ENCODE measurements at places on chromosomes 1 and 21. TPM values are rescaled to one million over a fixed set of nuclear protein-coding genes. Genes with fewer than 3 reads are reported as not detected.
A peak's percentile ranks its signal among the peaks of the same experiment; 100 is the strongest.

DNA sequence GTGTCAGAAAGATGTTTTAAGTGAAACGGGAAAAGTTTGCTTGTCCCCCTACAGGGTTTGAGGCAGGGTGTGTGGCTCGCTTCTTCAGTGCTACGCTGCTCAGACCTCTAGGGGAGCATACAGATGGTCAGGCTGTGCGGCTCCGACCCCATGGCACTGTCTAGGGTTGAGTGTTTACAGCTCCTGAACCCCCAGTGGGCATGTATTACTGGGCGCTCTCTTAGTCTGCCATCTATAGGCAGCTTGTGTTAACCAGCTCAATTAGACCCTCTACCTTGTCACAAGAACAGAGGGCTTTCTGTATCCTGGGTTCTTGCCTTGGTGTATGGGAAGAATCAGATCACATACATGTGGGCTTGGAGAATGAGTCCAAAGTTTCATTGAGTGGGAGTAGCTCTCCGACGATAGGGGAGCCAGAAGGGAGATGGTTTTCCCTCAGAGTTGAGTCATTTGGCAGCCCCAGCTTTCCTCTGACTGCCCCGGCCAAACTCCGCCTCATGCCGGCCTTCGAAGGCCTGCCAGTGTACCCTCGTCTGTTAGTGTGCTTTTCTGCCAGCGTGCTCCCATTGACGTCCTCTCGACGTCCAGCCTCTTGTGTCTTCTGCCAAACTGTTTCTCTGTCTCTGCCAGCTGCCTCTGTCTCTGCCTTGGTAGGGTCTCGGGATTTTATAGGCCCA lies 38.6 kb upstream of the ADGRL4 start:
- H3K36me3 ChIP-seq = no peaks in the 10 kb centered on the region
- H3K4me1 ChIP-seq = peaks cover 3% of the 10 kb centered on the region
- no peaks in the 10 kb centered on the region for H3K27me3 ChIP-seq
- no peak overlapping the region for H3K4me3 ChIP-seq
- DNase-seq = no peak

- no peaks in the 10 kb centered on the region for H3K4me1 ChIP-seq
- no peaks in the 10 kb centered on the region for H3K36me3 ChIP-seq
- DNase-seq = no peak
- H3K27me3 ChIP-seq = no peaks in the 10 kb centered on the region
- H3K27ac ChIP-seq = no peak overlapping the region
- H3K4me3 ChIP-seq = no peak overlapping the region
These were observed 47.2 kb downstream of the HSD3B1 start for GRCh38 chr1:119554183-119554582.

- H3K27me3 ChIP-seq = no peaks in the 10 kb centered on the region
- peak overlapping the region; percentile 1 for H3K4me3 ChIP-seq
- H3K36me3 ChIP-seq = peaks cover 69% of the 10 kb centered on the region
- H3K27ac ChIP-seq = peak overlapping the region; percentile 56
These were observed 3.4 kb downstream of the MRPL20 start for GRCh38 chr1:1403653-1404052.

- H3K4me3 ChIP-seq = no peak overlapping the region
- H3K36me3 ChIP-seq = no peaks in the 10 kb centered on the region
- no peak for DNase-seq
These were observed 269.3 kb downstream of the RPS6KC1 start for GRCh38 chr1:213320191-213320870.

GRCh38 chr1:115837341-115837739 lies 3.6 kb downstream of the NHLH2 start:
- no peak overlapping the region for H3K4me3 ChIP-seq
- no peak overlapping the region for H3K27ac ChIP-seq
- H3K36me3 ChIP-seq = no peaks in the 10 kb centered on the region
- no peak for DNase-seq

- no peak overlapping the region for H3K4me3 ChIP-seq
- no peak overlapping the region for H3K27ac ChIP-seq
- no peaks in the 10 kb centered on the region for H3K27me3 ChIP-seq
- DNase-seq = no peak
- H3K4me1 ChIP-seq = no peaks in the 10 kb centered on the region
These were observed 131.6 kb downstream of the LHX8 start for GRCh38 chr1:75265792-75266191.

DNA sequence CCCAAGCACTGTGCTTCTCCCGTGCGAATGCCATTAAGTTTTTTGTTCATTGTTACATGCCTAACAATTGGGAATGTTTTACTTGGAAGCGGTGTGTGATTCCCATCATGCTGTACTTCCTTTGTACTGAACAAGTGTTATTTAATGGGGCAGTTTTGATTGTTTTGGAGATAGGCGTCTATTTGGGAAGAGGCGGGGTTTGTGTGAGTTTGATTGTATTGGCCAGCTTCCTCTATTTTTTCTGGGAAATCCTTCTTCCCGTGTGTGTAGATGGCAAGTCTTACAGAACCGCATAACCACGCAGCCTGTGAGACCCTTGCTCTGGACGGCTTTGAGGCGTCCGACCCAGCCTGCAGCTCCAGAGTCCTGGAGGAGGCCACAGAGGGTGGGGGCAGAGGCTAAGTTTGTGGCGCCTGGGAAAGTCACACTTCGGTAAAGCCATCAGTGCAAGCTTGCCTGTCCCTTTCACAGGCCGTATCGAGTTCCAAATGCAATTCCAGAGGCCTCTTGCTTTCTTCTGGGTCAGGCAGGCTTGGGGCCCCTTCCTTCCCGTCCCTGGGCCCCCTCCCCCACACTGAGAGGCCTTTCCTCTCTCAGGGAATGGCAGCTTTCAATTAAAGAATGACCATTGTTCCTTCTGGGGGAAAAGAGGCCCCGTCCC lies 210.3 kb downstream of the TOMM20 start:
- no peaks in the 10 kb centered on the region for H3K27me3 ChIP-seq
- H3K4me1 ChIP-seq = peaks cover 4% of the 10 kb centered on the region
- DNase-seq = no peak
- H3K27ac ChIP-seq = no peak overlapping the region

GRCh38 chr1:225908773-225909172 lies 15.3 kb downstream of the PYCR2 start:
- H3K27me3 ChIP-seq = no peaks in the 10 kb centered on the region
- peaks cover 22% of the 10 kb centered on the region for H3K4me1 ChIP-seq
- no peak overlapping the region for H3K27ac ChIP-seq

DNA sequence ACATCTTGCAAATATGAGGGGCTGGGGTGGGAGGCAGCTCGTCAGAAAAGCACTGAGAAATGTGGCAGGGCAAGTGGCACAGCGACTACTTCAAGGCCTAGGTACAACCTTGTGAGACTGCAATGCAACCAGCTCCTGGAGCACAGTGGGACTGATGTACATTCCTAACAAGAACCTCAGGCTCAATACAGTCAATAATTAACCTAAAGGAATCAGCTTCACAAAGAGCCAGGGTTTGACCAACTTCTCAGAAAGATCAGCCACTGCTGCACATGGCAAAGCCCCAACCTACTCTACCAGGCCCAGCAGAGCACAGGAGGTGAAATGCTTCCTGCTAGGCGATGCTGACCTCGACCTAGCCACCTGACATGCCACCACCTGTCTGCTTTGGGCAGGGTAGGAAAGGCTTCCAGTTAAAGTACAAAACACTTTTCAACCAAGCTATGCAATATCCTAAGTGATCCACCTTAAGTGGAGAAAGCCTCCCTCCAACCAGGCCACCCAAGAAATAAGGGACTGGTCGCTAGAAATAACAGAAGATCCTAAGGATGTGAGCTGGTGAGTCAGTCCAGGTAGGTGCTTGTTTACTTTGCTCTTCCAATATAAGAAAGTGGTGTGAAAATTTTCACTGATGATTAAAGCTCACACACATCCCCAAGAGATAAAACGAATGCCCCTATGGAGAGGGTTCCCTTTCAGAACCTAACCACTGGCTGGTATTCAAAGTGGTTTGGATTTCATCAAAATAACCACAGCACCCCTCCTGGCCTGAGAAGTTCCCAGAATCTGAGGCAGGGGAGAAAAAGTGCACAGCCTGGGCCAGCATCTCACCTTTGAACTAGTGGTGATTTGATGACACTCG lies 2.1 kb downstream of the RIPK4 start:
- H3K4me1 ChIP-seq = peaks cover 28% of the 10 kb centered on the region
- H3K4me3 ChIP-seq = no peak overlapping the region
- no peaks in the 10 kb centered on the region for H3K36me3 ChIP-seq
- H3K27me3 ChIP-seq = peaks cover 71% of the 10 kb centered on the region
- DNase-seq = no peak

DNA sequence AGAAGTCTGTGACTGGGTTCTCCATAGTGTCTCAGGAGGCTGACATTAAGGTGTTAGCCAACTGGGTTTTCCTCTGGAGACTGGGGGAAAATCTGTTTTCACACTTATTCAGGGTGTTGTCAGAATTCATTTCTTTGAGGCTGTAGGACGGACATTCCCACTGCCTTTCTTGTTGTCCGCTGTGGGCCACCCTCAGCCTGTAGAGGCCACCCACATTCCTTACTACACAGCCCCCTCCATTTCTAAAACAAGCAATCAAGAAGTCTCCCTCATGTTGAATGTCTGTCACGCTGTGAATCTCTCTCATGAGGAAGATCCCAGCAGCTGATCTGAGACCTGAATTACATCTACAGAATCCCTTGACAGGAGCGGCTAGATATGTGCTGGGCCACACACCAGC lies 295.5 kb upstream of the RUNX1 start:
- DNase-seq = no peak
- H3K27me3 ChIP-seq = peaks cover 4% of the 10 kb centered on the region
- H3K36me3 ChIP-seq = no peaks in the 10 kb centered on the region

GRCh38 chr1:53390261-53390660 lies 62.4 kb upstream of the LRP8 start:
- no peaks in the 10 kb centered on the region for H3K27me3 ChIP-seq
- H3K36me3 ChIP-seq = no peaks in the 10 kb centered on the region
- H3K4me1 ChIP-seq = no peaks in the 10 kb centered on the region
- DNase-seq = no peak

- DNase-seq = no peak
- H3K27ac ChIP-seq = peak overlapping the region; percentile 65
- no peaks in the 10 kb centered on the region for H3K27me3 ChIP-seq
- peaks cover 74% of the 10 kb centered on the region for H3K4me1 ChIP-seq
- no peak overlapping the region for H3K4me3 ChIP-seq
These were observed 73.7 kb downstream of the CAPZB start for GRCh38 chr1:19411612-19412011.

- no peaks in the 10 kb centered on the region for H3K36me3 ChIP-seq
- H3K27ac ChIP-seq = no peak overlapping the region
- peaks cover 7% of the 10 kb centered on the region for H3K4me1 ChIP-seq
- H3K27me3 ChIP-seq = no peaks in the 10 kb centered on the region
These were observed 32.1 kb downstream of the KRTAP10-1 start for GRCh38 chr21:44507673-44508425.

GRCh38 chr1:204032642-204033235 lies 40.2 kb upstream of the SOX13 start:
- H3K36me3 ChIP-seq = no peaks in the 10 kb centered on the region
- peaks cover 8% of the 10 kb centered on the region for H3K27me3 ChIP-seq
- no peak overlapping the region for H3K4me3 ChIP-seq
- no peak for DNase-seq
- no peak overlapping the region for H3K27ac ChIP-seq

DNA sequence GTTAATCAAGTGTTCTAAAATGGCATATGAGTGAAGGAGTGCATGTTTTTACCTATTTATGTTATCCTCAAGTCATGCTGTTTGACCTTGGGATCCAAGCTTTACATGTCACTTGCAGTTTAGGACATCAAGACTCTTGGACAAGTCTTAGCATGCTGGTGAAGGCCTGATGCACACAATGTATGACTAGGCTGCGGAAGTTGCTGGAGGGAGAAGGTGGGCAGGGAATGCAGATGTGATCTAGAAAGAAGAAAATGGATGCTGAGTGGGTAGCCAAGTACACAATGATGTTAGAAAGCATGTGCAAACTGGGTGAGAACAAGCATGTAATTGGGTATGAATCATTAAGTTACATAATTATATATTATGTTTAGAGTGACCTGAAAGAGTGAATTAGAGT lies 301.8 kb downstream of the BRINP2 start:
- H3K27ac ChIP-seq = no peak overlapping the region
- H3K4me1 ChIP-seq = no peaks in the 10 kb centered on the region
- no peaks in the 10 kb centered on the region for H3K27me3 ChIP-seq

DNA sequence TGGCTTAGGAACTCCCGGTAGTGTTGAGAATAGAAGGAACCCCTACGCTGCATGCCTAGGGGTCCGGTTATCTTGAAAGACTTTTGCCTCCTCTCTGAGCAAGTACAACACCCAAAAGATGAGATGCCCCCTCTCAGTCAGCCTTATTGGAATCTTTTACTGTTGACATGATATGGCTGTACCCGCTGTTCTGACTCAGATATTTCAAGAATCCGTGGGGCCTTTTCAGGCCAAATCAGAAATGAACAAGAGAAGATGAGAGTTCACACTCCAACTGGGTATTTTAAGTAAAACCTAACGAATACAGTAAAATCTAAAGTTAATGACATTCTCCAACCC lies 164.2 kb downstream of the PPIAL4G start:
- H3K4me3 ChIP-seq = peak overlapping the region; percentile 73
- no peak for DNase-seq
- H3K36me3 ChIP-seq = no peaks in the 10 kb centered on the region
- peaks cover 22% of the 10 kb centered on the region for H3K27me3 ChIP-seq
- peaks cover 31% of the 10 kb centered on the region for H3K4me1 ChIP-seq
- peak overlapping the region; percentile 85 for H3K27ac ChIP-seq

DNA sequence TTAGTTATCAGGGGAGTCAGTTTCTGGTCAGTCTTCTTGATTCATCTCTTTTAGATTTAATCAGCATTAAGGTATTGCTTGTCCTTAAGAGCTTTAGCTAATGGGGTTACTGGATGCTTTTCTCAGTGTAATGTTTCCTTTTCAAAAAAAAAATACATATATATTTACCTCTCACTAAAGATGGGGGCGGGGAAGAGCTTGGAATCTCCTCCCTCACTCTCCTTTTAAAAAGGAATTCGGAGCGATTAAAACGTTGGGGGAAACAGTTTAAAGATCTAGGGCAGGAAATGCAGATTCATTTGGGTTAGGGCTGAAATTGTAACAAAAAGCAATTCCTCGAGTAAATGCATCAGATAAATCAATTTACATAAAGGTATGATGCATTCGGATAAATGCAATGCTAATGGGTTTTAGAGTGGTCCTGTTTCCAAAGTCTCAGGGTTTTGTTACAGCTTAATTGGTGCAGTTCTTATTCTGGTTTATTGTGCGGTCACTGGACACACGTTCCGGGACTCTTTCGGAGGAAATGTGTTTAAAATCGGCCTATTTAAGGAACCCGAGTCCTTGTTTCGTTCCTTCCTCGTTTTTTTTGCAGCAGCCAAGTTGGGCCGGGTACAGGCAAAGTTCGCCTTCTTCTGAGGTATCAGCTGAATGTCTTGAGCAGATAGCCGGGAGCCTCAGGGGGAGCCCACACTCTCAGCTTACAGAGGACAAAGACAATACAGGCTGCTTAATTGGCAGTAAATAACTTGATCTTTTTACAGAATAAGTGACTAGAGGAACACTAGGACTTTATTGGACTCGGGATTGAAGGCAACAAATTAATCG lies 1.6 kb downstream of the LMO4 start:
- H3K27me3 ChIP-seq = peaks cover 2% of the 10 kb centered on the region
- peaks cover 27% of the 10 kb centered on the region for H3K36me3 ChIP-seq
- peak overlapping the region; percentile 94 for H3K27ac ChIP-seq

GRCh38 chr1:187051618-187052232 lies 223.0 kb downstream of the PLA2G4A start:
- H3K27ac ChIP-seq = no peak overlapping the region
- H3K27me3 ChIP-seq = no peaks in the 10 kb centered on the region
- DNase-seq = no peak
- no peaks in the 10 kb centered on the region for H3K4me1 ChIP-seq

Gene LMOD1
- total RNA-seq = not detected

Gene SLFNL1
- 0.25 TPM for total RNA-seq

Gene TSHB
- total RNA-seq = not detected

Gene KRTAP11-1
- not detected for total RNA-seq

Gene CCNL2
- 86.3 TPM for total RNA-seq

Gene PDZK1IP1
- total RNA-seq = not detected

Gene AHCYL1
- 79.1 TPM for total RNA-seq

Measured in activated CD8-positive, alpha-beta T cell treated with anti-CD3 and anti-CD28 coated beads for 36 hours (primary cell).